Hypothalamus (tissue), 51 donors: ENCODE measurements at places on chromosomes 12 and 14.

DNA sequence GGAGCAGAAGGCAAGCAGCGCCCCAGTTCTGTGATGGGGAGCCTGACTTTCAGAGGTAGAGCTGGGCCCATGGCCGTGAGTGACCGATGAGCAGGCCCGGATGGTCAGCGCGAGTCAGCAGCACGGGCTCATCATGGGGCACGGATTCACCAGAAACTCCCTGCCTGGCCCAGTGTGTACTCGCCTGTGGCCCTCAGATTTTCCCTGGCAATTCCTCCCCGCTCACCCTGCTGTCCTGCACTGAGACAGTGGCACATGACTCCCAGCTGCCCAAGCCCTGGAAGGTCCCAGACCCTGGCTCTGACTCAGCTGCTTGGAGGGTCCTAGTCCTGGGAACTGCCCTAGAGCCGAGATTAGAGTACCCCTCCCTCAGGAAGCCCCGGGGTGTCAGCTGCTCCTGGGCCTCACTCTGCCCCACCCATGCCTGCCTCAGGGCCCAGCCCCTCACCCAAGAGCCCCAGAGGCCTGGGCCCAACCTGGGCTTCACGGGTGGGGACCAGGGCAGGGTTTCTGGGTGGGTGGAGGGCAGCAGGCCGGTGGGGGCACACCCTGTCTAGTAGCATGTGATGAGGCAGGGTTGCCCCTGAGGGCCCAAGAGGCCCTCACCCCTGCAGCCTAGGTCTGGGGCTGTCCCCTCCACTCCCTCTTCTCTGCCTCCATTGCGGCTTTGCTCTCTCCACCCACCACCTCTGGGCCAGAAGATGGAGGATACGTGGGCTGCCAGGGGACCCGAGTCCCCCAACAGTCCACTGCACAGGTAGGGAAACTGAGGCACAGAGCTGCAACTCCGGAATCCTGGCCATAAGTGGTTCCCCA is 8.4 kb downstream of the TRMT61A start:
- DNase-seq: no peak

DNA sequence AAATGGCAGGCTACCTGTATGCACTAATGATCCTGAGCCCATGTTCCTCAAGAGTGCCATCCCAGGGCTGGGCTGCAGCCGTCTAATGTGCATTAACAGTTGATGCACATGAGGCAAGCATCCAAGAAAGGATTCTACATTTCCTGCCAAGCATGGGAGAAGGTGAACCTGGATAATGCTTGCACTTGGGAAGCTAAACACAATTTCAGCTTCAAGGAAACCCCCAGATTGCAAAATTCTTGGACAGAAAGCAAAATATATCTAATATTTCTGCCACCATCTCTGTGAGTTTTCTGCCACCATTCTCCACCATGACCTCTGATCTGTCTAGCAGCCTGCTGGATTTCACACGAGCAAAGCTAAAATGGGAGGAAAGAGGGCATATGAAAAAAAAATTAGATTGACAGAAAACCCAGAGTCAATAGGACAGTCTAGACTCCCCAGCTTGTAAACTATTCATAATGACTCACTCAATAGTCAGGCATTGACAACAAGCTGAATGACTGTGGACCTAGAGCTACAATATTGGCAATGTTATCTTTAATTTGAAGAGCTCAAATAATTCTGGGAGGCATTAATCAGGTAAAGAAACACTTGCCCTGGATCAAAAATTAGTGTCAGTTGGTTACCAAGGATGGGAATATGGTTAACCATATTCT is 91.9 kb upstream of the BCL2L14 start:
- DNase-seq: no peak

- no peak for DNase-seq
Observed at GRCh38 chr14:50766338-50766886, 64.5 kb downstream of the NIN start.

- DNase-seq: no peak
Observed at GRCh38 chr12:19800884-19801283, 361.6 kb downstream of the AEBP2 start.

DNA sequence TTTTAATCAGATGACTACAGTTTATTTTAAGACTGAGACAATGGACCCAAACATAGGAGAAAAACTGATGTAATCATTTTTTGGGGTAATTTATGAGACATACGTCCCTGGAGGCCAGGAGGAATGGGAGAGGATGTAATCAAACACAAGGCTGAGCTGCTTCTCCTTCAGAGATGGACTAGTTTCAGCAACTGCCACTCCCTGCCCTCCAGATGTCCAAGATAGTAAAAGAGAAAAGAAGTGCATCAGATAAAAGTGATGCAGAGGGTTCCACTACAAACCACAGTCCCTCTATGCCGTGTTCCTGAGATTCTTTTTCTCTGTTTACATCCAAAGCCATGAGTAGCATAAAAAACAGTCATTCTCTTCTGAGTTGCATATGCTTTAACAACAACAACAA is 101.1 kb downstream of the DACT1 start:
- no peak for DNase-seq

- no peak for DNase-seq
Observed at GRCh38 chr12:9390761-9391160, 182.6 kb upstream of the PZP start.

DNA sequence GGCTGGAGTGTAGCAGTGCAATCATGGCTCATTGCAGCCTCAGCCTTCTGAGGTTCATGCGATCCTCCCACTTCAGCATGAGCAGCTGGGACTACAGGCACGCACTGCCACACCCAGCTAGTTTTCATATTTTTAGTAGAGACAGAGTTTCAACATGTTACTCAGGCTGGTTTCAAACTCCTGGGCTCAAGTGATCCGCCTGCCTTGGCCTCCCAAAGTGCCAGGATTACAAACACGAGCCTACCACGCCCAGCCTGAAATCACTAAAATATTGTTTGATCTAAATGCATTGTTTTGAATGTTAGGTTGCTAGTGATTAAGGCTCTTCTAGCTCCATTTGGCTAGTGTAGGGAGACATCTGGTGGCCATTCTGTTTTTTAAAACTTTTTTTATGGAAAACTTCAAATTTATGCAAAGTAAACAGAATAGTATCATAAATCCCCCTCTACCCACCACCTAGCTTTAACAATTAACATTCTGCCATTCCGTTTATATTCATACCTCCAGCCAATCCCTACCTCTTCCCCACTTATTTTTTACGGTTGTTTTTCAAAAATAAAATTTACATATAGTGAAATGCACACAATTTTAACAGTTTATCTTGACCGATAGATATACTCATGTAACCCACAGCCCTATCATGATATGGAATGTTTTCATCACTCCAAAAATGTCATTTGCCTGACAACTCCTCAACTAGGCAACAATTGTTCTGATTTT is 37.8 kb downstream of the MYO1H start:
- no peak for DNase-seq

- DNase-seq: no peak
Observed at GRCh38 chr12:3005736-3006135, 46.5 kb downstream of the TEAD4 start.

DNA sequence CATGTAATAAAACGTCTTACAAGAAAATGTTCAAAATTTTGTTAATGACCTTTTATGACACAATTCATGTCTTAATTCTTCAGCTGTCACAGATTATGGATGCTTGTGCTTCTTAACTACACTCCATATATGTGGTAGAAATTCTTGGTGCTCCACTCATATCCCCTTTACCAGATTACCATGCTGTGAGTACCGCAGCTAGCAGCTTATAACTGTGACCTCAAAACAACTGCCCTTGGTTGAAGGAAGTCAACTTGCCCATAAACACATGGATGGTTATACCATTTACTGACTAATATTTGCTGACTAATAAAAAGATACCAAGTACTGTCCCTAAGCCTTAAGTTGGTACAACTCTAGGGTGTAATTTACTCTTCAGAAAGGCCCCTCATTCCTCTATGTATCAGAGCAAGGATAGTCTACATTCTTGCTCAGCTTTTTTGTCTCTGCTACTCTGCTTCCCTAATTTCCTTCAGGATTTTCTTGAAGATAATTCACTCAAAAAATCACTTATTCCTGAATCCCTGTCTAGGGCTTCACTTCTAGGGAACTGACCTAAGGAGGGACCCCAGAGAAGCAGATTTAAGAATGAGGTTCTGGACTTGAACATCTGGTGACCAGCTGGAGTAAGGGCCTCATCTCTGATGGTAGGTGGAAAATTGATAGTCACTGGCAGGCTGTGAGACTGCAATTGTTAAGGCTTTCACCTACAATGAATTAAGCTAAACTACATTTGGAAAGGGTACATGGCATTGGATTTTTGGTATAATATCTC is 152.3 kb downstream of the SLC6A15 start:
- DNase-seq: no peak

GRCh38 chr14:94312481-94313246 is 10.5 kb downstream of the SERPINA6 start:
- DNase-seq: no peak

GRCh38 chr14:94341656-94342333 is 18.7 kb upstream of the SERPINA6 start:
- DNase-seq: no peak

DNA sequence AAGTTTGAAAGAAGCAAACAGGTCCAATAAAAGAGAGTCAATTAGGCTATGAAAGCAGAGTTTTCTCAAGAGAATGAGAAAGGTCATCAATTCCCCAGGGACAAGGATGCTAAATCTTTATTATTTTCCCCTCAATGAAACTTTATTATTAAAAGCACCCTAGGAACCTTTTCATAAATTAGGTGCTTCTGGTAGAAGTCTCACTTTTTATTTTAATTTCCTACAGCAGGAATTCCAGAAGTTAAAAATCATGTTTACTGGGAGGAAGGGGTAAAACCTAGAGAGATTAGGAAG is 223.2 kb upstream of the SOX5 start:
- no peak for DNase-seq

DNA sequence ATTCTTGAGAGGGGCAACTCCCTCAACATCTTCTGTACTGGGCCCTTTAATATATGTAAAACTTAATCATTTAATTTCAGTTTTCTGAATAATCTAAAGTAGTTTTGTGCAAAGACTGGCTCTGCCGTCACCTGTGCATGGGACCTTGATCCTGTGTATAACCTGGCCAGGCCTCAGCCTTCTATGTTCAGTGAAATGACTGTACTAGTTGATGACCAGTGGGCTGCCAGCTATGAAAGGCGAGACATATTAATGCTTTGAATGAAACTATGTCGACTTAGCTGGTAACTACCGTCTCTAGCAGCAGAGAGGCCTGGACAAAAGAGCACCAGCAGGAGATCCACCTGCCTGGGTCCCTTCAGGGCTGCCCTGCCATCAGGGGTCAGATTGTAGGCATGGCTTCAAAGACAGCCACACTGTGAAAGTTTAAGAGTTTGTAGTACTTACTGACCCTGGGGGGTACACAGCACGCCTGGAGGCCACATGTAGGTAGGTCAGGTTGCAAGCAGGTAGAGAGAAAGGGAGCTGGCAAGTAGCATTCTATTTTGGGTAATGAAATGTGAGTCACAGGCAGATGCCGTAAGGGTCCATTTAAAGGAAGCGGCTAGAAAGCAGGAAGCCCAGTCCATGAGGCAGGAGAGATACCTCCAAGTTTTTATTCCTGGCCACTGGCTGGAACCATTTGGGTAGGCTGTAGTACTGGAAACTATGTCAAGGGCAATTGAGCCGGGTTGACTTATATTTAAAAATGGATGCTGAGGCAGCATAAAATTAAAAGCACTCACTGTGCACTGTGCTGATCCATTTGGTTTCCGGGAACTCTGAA is 77.2 kb downstream of the BHLHE41 start:
- DNase-seq: no peak

DNA sequence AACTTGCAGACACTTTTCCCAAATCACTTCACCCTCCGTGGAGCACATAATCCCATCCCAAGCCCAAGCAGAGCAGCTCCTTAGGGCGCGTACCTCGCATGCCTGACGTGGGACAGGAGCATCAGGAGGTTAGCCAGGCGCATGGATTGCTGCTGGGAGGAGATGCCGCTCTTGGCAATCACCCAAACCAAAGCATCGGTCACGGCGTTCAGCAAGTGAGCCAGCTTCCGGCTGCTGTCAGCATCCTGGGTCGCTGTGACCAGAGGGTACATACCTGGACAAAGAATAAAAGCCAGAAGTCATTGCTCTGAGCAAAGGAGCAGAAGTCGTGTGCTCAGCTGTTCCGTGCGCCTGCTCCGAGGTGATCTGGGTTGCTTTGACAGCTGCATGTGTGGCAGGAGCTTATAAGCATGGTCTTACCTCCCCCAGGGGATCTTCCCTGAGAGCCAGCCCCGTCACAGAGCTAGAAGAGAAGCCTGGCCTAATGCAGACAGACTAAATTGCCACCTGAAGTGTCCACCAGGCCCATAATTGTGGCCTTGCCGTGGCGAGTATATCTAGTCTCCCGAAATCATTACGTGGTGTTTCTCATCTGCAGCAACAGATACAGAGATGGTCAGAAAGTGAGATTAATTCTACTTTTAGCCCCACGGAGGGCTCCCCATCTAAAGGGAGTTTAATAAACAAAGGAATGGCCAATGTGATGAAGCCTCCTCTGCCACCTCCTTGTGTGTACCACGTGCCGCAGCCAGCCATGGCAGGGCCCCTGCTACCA is 59.1 kb downstream of the ESR2 start:
- no peak for DNase-seq

GRCh38 chr14:49875640-49876198 is 17.2 kb upstream of the ARF6 start:
- DNase-seq: no peak

DNA sequence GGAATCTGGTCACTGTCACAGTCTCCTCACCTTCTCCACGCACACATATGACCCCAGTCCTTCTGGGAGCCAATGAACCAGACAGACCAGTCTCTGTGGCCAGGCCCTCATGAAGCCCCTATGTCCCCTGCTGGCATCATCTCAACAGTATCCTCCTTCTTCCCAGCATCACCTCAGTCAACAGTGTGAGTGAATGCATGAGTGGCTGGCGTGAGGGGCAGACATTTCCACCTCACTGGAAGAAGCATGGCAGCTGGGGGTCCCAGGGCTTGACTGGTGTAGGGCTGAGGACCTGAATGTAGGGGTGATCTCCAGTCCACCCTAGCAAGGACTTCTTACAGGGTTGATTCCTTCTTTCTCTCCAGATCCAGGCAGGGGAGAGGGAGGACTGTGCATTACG is 1.8 kb downstream of the MAP3K12 start:
- no peak for DNase-seq

- no peak for DNase-seq
Observed at GRCh38 chr12:22828066-22828465, 203.1 kb downstream of the ETNK1 start.

GRCh38 chr14:64513271-64513670 is 8.7 kb downstream of the ZBTB1 start:
- no peak for DNase-seq

GRCh38 chr12:70628701-70629480 is 8.3 kb downstream of the PTPRB start:
- no peak for DNase-seq

DNA sequence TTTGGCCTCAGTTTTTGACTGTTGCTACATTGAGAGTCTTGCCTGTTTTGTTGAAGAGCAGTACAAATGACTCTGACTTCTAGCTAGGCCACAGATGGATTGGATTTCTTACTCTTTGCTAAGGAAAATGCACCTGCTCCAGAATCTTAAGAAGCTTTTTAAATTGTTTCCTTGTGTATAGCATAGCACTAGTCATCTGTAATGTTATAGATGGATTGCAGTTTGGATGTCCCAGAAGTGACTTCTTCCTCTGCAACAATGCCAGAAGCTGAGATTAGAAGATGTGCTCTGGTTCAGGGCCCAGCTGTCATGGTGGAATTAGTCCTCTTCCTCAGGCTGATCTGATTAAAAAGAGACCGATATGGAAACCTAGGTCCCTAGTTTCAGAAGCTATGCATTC is 67.9 kb downstream of the DAAM1 start:
- no peak for DNase-seq

GRCh38 chr14:68571928-68572525 is 220.8 kb downstream of the ZFP36L1 start:
- DNase-seq: no peak
